ENCODE measurements at places on chromosomes 7 and 10.

- no peak for DNase-seq
Measured at GRCh38 chr7:55030314-55030713, 11.5 kb downstream of the EGFR start.

GRCh38 chr10:63644418-63645142, 123.4 kb downstream of the REEP3 start:
- DNase-seq = no peak

GRCh38 chr7:92633211-92633906, 43.2 kb upstream of the FAM133B start:
- peak; percentile 98 for DNase-seq

DNA sequence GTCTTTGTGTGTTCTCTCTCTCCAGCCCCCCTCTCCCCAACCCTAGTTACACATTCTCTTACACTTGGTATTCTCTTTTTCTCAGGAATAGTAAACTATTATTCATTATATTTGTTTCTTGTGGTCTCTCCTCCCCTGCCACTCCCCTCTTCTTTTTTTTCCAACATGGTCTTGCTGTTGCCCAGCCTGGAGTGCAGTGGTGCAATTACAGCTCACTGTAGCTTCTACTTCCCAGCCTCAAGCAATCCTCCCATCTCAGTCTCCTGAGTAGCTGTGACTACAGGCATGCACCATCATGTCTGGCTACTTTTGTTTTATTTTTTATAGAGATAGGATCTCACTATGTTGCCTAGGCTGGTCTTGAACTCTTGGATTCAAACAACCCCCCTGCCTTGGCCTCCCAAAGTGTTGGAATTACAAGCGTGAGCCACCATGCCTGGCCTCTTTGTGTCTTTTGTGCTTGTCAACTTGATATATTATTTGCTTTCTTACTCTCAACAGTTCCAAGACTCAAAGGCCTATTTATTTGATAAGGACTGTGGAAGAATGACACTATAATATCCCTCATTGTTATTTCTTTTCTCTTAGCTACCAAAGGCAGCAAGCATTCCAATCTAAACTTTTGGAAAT, 66.9 kb downstream of the MLLT10 start:
- DNase-seq = no peak

- DNase-seq = no peak
Measured at GRCh38 chr7:131183072-131183471, 144.6 kb upstream of the MKLN1 start.

DNA sequence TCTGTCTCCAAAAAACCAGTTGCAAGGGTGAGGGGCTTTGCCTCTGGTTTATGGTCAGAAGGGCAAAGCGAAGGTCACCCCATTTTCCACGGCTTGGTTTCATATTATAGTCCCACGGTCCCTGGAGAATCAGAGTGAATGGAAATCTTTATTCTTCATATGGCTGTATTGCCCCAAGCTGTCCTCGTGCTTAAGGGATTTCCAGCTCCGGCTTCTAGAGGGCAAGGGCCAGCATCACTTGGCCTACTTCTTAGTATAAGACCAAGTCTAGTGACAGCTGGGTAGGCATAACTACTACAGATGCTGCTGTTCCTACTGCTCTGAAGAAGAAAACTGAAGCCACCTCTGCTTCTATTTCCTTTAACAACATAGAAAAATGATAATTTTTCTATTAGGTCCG, 63.2 kb downstream of the PARP12 start:
- DNase-seq = no peak

- DNase-seq = no peak
Measured at GRCh38 chr7:55587687-55588378, 15.5 kb upstream of the VOPP1 start.

DNA sequence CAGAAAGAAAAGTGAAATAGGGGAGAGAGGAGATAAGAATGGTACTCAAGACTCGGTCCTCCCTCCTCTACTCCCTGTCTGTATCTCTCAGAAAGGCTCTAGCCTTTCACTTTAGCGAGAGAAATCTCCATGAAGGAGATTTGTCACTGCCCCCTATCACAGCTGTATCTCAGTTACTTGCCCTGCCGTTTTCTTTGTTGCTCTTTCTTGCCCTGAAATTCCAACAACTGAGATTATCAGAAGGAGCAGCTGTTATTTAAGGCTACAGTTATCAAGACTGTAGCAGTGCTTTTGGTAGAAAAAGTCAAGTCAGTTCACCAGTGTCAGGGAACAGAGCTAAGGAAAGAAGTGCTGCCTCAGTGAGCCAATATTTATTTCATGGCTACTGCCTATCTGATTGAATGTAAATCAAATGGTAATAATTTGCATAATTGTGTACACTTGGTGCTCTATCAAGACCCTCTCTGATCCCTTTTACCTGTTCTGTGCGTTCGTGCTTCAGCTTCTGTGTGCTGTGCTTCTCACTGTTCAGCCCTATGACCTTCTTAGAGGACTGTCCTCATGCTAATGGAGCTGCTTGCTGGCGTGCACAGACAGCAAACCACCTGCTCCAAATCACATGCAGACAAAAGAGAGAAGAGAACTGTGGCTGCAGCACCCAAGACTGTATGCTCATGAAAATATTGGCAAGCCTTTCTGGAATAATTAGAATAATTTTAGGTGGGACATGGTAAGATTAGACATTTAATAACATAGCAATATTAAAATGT, 180.2 kb upstream of the FAM3C start:
- DNase-seq = no peak

DNA sequence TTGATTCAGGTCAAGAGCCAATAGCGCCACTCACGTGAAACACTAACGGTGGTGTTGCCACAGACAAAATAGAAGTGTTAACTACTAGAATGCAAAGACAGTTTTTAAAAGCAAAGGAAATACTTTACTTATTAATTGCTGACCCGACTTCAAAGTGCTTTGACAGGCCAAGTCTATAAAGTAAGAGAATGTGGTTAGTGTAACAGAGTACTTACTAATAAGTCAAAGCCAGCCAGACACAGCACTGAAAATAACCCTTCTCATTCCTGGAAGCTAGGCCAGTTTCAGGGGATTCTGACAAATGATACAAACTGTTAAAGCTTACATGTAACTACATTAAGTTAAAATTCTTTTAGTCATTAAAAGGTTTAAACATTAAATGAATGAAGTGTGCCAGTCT, 50.3 kb downstream of the ENO4 start:
- DNase-seq = no peak

- no peak for DNase-seq
Measured at GRCh38 chr10:124967255-124967654, 25.3 kb downstream of the ZRANB1 start.

DNA sequence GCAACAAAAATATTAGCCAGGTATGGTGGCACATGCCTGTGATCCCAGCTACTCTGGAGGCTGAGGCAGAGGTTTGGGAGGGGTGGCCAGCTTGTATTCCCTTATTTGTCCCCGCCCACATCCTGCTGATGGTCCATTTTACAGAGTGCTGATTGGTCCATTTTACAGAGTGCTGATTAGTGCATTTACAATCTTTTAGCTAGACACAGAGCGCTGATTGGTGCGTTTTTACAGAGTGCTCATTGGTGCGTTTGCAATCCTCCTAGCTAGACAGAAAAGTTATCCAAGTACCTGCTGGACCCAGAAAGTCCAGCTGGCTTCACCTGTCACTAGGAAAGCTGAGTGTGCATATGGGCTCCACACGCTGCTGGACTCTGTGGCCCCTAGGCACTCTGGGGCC, 40.0 kb upstream of the RASGEF1A start:
- DNase-seq = no peak

- no peak for DNase-seq
Measured at GRCh38 chr10:60253484-60253883, 136.2 kb downstream of the ANK3 start.

DNA sequence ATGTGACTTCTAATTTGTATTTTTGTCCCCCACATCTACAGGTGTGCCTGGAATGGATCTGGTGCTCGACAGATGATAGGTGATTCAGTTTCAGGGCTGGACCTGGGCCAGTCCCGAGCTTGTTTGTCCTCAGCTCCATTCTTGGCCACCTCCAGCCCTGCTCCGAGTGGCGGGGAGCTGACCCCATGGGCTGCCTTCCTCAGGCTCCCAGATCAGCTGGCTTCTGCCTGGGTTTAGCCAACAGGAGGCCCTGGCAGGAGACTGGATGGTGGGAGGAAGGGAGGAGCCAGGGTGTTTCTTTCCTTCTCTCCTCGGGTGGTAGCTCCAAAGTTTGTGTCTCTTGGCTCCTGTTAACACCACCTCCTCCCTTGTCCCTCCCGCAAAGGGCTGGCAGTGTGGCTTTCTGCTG, 75.2 kb downstream of the CDH23 start:
- DNase-seq = no peak

DNA sequence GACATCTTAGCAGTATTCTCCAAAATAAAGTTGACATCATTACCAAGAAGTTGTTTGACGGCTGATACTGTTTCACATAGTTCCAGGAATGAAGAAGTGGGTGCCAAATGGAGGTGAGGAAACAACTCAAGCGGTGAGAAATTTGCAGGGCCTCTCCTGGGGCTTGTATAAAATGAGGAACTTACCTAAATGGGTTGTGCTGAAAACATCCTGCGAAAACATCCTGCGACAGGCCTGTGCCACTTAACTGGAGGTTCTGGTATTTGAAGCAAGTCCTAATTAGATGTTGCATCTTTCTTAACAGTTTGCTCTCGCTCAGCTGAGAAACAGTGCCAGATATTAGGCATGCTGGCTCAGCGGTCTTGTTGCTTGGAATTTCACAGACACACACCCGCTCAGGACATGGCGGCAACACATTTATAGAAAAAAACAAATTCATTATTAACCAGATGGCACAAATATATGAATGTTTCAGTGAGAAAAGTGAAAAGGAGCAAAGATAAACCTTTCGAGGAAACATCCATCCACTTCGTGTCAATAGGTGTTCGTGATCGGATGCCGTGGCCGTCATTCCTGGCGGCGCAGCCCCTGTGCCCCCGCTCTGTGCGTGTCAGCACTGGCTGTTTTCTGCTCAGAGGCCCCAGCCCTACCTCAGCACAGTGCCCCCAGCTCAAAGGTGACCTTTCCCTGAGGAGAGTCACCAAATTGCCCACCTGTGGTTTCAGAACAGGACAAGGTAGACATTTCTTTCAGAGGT, 48.1 kb downstream of the CDC123 start:
- peak; percentile 73 for DNase-seq

GRCh38 chr10:103491729-103492364, 1.7 kb upstream of the NEURL1 start:
- no peak for DNase-seq

DNA sequence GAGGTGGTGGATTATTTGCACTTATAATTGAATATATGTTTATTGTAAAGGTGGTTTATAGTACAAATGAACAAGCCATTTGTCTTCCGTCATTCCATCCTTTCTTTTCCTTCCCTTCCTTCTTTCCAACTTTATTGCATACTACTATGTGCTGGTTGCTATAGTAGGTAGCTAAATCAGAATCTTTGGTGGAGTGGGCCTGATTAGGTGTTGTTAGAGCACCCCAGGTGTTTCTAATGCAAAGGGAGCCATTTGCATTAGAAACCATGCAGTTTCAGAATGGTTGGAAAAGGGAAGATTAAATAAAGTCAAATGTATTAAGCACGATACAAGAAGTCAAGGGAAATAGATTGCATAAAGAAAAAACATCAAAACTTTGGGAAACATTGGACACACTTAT, 88.8 kb upstream of the TRIL start:
- DNase-seq = no peak

GRCh38 chr7:106290319-106290718, 5.5 kb upstream of the NAMPT start:
- no peak for DNase-seq

DNA sequence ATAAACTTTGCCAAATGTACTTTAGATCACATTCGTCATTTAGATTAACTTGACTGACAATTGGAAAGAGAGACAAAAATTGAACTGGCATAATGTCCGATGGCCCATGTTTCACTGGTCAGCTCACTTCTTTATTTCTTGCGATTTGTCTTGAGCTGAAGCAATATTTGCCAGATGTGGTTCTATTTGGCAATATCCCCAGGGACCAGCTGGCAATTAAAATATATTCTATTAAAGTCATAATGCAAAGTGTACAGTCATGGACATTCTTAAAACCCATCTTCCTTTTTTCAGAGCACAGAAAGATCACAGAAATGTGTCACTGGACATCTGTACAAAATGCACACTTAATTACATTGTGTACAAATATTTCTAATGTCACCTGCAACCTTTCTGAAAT, 26.3 kb downstream of the NEBL start:
- no peak for DNase-seq

DNA sequence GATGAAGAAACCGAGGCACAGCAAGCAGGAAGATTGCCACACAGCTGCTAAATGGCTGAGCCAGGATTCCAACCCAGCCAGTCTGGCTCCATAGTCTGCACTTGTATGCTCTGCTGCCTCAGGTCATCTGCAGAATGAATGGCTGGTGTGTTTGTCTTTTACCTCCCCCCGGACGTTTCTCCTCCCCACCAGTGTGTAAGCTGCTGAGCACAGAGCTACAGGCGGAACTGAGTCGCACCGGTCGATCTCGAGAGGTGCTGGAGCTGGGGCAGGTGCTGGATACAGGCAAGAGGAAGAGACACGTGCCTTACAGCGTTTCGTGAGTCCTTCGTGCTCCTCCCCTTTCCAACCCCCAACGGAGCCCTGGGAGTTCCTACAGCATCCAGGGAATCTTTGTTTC, 2.6 kb downstream of the CNPY4 start:
- no peak for DNase-seq

GRCh38 chr10:65135508-65135907, 1614.3 kb downstream of the REEP3 start:
- no peak for DNase-seq

DNA sequence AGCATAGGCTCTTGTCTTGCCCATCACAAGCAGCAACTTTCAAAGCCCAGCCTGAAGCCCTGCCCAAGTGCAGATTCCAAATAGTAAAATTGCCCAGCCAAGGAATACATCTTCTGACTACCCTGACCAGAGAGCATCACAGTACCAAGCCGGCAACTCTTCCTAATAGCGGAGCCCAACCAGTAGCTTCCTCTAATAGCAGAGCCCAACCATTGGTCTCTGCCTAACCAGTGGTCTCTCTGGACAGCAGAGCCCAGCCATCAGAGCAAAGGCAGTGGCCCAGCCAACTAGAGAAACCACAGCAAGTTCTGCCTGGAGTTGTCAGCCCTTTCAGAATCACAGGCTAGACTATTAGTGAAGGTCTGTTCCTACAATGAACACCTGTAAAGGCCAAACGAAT, 285.6 kb downstream of the HGF start:
- DNase-seq = no peak

DNA sequence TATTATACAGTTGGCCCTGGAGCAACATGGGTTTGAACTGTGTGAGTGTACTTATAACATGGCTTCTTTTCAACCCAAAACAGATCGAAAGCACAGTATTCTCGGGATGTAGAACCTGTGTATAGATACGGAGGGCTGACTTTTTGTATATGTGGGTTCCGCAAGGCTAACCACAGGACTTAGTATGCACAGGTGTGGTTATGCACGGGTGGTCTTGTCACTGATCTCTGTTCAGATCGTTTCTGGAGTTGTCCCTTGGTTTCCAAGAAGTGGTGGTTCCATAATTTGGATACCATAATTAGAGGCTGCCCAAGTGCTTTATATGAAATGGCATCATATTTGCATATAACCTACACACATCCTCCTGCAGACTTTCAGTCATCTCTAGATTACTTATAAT, 10.9 kb upstream of the BHLHA15 start:
- DNase-seq = no peak

GRCh38 chr7:35362341-35362740, 108.4 kb upstream of the TBX20 start:
- DNase-seq = no peak

GRCh38 chr10:6022660-6023059, 39.5 kb downstream of the IL2RA start:
- no peak for DNase-seq

GRCh38 chr7:23216021-23216420, 30.6 kb upstream of the GPNMB start:
- DNase-seq = no peak
